HCEC 1CT (cell line): ENCODE measurements at places on chromosomes 11 and 22.

GRCh38 chr11:118415739-118416068 is 14.3 kb downstream of the ATP5MG start:
- DNase-seq = peak; percentile 91

DNA sequence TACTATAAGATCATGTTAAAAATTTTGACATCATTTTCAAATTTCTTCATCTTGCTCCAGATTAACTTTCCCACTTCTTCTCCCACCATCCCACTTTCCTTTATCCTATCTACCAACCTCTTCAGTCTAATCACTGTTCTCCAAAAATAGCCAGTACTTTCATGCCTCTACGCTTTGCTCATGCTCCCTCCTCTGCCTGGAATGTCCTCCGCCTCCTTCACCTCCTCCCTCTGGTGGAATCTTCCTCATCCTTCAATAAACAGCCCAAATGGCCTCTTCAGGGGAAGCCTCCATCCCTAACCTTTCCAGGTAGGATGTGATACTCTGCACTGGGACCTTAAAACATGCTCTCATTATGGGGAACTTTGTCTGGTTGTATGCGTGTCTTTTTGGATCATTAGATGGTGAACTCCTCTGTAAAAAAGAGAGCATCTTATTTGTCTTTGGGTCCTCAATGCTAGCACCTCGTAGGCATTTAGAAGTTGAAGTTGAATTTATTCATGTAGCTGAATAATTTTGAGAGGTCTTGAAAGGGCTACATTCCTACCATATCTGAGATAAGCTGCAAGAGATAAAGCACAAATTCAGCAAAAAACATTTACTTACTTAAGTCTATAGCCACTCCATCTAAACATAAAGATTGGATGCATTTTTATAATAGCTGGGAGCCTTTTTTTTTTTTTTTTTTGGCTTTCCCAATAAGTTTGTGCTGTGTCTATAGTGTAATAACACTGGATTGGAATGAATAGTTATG is 8.0 kb upstream of the CSRP3 start:
- no peak for DNase-seq

DNA sequence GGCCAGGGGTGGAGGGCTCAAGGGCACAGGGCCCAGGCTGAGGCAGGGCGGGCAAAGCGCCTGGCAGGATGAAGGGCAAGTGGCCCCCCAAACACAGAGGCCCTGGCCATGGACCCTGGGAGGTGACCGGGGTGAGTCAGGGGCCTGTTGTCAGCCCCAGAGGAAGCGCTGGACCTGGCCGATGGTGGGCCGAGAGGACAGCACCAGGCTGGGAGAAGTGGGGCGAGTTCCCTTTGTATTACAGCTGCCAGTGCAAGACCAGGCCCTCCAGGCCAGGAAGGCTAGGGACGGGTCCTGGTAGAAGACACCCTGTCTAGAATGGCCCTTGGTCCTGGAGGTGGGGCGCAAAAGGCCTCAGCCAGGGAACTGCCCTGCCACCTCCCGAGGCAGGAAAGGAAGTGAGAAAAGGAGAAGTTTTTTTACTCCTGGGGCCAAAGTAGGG is 12.8 kb downstream of the CXCR5 start:
- DNase-seq = no peak

DNA sequence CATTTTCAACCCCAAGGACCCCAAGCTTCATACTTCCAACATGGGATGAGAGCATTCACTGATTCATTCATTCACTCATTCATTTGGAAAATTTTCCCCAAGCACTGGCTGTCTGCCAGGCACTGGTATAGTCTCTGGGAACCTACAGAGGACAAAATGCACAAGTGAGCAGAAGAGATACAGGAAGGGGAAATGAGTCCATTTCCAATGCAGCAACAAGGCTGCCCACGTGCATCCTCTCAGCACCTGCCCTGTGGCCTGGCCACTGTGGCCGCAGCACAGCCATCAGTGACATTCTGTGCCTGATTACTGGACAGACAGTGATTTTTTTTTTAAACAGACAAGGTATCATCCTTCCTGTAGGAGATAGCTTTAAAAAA is 96.0 kb upstream of the PITPNB start:
- DNase-seq = no peak
